ENCODE measurements at places on chromosomes 5 and 9.

DNA sequence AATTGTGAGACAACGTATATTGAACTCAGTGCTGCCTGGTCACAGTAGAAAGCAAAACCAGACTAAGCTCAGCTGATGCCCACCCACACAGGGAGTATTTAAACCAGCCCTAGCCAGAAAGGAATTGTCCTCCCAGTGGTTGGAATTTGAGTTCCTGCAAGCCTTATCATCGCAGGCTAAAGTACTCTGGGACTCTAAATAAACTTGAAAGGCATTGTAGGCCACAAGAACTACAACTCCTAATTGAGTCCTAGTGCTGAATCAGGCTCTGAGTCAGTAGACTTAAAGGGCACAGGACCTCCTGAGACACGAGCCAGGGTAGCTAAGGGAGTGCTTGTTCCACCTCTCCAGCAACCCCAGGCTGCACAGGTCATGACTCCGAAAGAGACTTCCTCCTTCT is 171.4 kb downstream of the MCTP1 start:
- DNase-seq = no peak

DNA sequence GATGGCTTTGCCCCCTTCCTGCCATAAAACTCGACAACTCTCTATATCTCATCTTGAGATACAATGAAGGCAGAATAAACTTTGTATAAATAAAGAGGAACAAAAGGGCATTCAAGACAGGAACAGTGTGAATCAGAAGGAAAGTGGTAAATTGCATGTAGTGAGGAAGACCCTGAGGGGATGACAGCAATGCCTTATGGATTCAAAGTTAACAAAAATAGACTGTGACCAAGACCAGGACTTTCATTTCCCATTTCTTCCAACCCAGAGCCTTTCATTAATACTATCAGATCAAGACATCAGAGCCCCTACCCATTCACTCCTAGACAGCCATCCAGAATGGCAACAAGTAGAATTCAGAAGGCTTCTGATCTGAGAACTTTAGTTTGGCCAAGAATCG is 46.4 kb upstream of the ZNF462 start:
- DNase-seq = no peak

DNA sequence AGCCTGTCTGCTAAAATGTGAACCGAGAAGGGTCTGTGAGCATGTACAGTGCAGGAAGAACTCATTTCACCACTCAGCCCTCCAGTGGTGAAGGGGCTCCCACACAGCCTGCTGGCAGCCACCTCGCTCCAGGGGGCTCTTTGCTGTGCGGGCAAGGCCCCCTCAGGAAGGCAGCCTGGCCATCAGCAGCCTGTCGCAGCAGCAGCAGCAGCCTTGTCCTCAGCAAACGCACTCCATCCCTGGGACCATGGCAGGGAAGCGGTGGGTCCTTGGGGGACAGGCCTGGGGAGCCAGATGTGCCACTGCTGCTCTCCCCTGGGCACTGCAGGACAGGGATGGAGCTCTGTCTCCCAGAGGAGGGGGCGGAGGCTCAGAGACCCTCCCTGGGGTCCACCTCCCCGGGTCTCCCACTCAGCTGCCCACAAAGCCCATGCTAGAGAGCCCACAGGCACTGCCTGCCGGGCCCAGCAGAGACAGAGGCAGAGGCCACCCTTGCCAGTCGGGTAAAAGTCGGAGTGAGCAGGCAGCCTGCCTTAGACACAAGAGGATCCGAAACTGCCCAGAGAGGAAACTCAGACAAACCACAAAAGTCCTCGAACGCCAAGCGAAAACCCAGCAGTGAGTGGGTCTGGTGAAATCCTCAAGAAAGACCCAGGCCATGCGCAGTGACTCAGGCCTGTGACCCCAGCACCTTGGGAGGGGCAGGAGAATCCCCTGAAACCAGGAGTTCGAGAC is 8.0 kb downstream of the BRD3 start:
- DNase-seq = no peak

DNA sequence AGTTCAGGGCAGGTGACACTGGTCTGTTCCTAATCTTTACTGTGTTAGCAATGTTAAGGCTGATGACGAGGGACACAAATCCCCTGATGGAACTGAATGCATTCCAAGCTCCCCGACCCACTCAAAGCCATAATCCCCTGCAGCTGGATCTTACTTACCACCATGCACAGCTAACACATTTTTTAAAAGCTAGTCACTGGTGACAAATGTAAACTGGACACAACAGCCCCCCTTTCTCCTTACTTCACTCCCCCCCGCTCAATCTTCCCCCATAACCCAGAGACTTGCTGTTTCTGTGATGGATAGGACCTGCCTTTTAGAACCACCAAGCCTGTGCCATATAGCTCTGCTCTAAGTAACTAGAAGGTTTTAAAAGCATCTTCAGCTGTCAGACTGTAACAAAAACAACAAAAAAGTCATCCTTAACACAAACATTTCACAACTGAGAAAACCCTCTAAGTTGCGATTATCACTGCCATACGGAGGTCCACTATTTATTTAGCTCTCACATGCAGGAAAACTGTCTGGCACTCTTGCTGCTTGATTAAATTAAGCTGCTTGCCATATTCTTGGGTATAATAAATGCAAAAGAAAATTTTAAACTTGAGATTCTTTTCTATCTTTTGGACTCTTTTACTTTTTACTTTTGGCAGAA is 44.4 kb downstream of the BNC2 start:
- DNase-seq = no peak

- DNase-seq = no peak
These were observed 134.9 kb upstream of the CDKN2B start for GRCh38 chr9:22143799-22144625.

DNA sequence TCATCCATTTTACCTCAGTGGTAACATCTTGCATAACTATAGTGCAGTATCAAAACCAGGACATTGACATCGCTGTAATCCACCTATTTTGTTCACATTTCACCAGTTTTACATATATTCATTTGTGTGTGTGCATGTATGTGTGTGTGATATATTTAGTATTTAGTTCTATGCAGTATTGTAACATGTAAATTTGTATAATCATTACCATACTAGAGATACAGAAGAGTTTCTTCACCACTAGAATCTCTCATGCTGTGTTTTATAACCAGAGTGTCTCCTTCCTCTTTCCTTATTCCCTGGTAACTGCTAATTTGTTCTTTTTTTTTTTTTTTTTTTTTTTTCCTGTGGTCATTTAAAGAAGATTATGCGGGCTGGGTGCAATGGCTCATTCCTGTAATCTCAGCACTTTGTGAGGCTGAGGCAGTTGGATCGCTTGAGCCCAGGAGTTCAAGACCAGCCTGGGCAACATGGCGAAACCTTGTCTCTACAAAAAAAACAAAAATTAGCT is 11.0 kb downstream of the RASA1 start:
- DNase-seq = no peak

DNA sequence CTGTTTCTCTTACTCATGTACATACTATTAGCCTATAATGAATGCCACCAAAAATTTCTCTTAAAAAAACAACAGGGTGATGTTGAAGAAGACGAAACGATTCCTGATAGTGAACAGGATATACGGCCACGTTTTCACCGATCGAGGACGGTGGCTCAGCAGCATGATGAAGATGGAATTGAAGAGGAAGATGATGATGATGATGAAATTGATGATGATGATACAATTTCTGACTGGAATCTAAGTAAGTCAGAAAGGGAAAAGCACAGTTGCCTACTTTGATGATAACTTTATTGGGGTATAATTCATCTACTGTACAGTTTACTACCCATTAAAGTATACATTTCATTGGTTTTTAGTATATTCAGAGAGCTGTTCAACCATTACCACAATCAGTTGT is 66.5 kb downstream of the TNPO1 start:
- DNase-seq = no peak

DNA sequence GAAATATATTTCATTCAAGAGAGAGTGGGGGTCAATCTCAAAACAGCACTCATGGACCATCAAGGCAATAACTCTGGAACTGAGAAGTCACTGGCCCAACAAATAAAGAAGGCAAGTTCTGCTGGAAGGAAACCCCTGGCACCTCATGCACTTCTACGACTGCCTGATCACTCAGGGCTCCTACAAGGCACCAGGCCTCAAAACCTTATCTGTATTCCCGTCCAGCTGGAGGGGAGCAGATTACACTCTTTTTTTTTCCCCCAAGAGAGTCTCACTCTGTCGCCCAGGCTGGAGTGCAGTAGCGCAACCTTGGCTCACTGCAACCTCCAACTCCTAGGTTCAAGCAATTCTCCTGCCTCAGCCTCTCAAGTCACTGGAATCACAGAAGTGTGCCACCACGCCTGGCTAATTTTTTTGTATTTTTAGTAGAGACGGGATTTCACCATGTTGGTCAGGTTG is 49.9 kb downstream of the P4HA2 start:
- no peak for DNase-seq

DNA sequence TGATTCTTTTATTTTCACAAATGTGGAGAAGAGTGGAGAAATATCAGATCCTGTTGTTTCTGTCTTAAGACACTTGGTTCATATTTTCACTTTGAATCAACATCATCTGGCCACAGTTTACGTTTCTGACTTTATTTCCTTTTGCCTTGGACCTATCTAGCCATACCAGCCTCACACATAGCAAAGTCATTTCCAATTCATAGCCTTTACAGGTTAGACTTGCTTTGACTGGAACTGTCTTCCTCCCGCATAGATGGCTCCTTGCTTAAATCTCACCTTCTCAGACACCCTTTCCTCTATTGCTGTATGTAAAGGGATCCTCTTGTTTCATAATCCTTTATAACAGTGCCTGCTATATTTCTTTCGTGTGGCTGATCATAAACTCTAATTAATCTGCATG is 297.8 kb downstream of the SH3GL2 start:
- DNase-seq = no peak

GRCh38 chr5:178785999-178786398 is 55.5 kb upstream of the ZNF354A start:
- no peak for DNase-seq

DNA sequence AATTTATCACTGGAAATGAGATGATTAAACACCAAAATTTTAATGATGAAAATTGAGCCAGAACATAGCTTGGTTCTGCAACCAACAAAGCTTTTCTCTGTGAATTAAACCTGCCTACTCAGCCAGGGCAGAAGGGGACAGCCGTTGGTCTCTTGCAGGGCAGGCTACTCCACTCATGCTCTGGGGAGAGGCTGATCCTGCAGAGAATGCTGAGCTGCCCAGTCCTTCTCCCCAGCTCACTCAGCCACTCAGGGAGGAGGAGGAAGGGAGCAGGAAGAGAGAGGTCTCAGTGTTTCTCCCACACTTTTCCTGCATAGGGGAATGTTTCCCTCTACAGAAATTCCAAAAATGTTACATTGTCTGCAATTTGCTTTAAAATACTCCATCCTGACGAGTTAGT is 40.4 kb upstream of the HMHB1 start:
- no peak for DNase-seq

All from activated naive CD8-positive, alpha-beta T cell treated with anti-CD3 and anti-CD28 coated beads, Interleukin-2, amount 50 U/mL, for 16 hours (primary cell).